ENCODE measurements at places on chromosomes 4 and X.

DNA sequence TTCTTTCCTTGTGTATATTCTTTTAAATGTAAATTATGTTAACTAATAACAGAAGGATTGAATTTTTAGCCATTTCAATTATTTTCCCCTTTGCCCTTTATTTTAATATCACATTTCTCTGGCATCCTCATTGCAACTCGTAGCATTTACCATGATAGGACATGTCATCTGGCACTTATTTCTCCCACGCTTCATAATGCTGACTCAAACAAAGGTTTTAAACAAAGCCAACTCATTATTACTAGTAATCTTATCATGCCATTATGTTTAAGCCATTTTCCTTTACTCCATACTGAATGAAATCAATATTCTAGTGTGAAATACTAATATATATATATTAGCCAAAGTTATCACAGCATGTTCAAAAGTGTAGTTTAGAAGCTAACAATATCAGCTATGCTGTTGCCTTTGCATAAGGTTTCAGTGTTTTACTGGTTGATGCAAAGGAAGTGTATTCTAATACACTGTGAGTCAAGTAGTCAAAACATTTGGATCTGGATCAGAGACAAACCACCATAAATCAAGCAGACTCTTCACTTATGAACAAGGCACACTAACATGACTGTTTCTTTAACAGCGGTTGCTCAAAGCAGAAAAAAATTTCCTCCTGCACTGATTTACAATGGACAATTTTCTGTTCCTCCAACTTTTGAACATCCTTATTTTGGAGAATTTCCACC is 281.6 kb downstream of the SLC7A11 start:
- DNase-seq = peak; percentile 87

- DNase-seq = no peak
These were observed 115.9 kb downstream of the NSUN7 start for GRCh38 chr4:40865696-40866095.

DNA sequence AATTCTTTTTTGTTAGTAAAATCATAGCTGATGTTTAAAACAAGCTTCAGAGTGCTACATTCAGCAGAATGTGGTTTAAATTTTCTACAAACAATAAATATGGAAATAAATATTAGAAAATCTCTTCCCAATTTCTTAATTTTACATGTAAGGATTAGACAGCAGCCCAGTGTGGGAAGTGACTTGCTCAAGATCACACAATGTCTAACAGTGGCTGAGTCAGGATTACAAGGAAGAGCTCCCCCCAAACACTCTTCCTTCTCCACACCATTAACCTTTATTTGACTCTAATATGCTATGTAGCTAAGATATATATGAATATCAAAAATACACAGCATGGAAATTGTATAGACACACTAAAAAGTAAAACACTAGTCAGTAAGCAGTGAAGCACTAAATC is 59.5 kb downstream of the SLC10A7 start:
- no peak for DNase-seq

- no peak for DNase-seq
These were observed 66.9 kb downstream of the ARHGEF9 start for GRCh38 chrX:63718010-63718694.

GRCh38 chr4:8679032-8679431 is 86.5 kb downstream of the CPZ start:
- no peak for DNase-seq

DNA sequence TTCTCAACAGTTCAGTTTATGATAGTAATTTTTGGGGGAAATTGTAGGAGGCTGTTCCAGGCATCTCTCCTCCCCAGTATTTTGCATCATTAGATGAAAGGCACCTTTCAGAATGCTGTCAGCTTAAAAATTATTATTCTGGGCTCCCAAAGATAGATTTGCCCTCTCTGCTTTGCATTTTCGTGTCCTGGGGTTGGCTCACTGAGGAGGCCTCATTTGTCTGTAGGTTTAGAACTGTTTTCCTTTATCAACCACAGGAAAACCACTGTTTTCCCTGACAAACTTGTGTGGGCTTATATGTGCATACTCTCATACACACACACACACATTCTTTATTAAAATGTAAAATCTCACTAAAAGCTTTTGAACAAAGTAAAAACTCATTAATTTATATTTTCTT is 197.2 kb upstream of the VCX3A start:
- DNase-seq = no peak

GRCh38 chrX:69186651-69187050 is 21.4 kb upstream of the PJA1 start:
- no peak for DNase-seq

- DNase-seq = no peak
These were observed 197.2 kb upstream of the AR start for GRCh38 chrX:67346667-67347066.

GRCh38 chr4:149161247-149161646 is 654.4 kb downstream of the IQCM start:
- peak; percentile 66 for DNase-seq

DNA sequence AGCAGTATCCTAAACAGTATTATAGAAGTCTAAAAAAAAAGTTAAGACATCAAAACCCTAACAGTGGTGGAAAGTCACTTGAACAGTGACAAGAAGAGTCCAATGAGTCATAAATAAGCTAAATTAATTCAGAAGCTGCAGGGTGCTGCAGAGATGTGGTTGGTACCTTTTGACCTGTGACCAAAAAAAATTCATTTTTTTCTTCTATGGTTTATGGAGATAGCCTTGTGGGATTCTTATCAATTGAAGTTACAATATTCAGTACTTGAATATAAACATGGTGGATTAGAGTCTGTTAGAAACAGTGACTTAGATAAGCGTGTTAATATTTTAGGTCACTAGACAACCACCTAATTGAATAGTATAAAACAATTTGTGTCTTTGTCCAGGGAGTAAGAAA is 35.4 kb downstream of the CCSER1 start:
- DNase-seq = no peak

DNA sequence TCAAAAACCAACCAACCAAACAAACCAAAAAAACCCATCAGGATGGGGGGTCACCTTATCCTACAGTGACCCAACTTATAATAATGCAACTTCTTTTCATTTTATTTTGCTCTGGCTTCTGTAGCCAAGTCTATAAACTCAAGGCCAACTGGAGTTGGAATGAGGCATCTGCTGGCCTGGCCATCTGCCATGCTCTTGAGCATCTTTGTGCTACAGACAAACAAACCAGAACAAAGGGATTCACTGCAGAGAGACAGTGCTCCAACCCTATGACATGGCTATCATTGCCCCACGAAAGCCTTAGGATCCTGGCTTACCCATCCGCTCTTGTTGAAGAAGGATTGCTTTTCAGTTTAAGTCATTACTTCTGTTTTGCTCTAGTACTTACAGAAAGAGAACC is 49.2 kb upstream of the SCRG1 start:
- peak; percentile 44 for DNase-seq

DNA sequence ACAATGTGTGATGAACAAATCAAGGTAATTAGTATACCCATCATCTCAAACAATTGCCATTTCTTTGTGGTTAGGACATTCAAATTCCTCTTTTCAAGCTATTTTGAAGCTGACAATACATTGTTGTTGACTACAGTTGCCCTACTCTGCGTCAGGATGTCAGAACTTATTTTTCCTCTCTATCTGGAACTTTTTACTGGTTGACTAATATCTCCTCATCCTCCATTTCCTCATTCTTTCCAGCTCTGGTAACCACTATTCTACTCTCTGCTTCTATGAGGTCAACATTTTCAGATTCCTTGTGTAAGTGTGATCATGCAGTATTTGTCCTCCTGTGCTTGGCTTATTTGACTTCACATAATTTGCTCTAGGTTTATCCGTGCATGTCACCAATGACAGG is 240.5 kb upstream of the HS3ST1 start:
- DNase-seq = no peak

GRCh38 chr4:113997206-113997605 is 17.8 kb upstream of the ARSJ start:
- no peak for DNase-seq

DNA sequence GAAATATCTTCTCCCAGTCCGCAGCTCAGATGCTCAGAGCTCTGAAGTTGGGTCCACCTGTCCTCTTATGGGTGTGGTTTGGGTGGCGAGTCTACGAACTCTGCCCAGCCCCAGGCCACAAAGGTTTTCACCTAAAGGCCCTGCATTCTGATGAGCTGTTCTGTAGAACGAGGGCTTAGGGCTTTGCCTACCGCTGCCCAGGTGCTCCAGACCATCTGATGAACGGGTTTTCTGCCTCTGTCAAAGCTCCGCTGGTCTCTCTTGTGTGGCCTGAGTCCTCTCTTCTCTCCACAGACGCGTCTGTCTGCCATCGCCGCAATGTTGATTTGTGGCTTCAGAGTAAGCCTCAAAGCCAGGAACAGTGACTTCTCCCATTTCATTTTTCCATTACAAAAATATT is 28.4 kb upstream of the CPLX1 start:
- no peak for DNase-seq

- DNase-seq = no peak
These were observed 36.3 kb downstream of the RTL5 start for GRCh38 chrX:72095370-72095769.

DNA sequence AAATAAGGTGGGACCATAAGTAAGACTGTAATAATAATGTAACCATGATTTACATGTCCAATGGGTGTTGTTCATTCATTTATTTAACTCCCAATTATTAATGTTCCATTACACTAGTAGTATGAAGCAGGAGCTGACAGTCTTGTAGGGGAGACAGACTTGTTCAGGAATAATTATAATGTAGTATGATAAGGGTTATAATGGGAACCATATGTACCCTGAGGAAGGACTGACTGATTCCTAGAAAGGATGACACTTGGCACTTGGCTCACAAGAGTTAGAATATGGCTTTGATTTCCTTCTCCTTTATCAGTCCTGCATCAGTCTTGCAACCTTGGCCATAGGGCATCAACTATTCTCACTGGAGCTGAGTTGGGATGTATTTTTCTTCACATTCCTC is 24.2 kb downstream of the PCDH7 start:
- no peak for DNase-seq

GRCh38 chr4:177051473-177052060 is 258.1 kb upstream of the NEIL3 start:
- no peak for DNase-seq

- peak; percentile 15 for DNase-seq
These were observed 91.4 kb downstream of the RTL9 start for GRCh38 chrX:110450050-110450449.

DNA sequence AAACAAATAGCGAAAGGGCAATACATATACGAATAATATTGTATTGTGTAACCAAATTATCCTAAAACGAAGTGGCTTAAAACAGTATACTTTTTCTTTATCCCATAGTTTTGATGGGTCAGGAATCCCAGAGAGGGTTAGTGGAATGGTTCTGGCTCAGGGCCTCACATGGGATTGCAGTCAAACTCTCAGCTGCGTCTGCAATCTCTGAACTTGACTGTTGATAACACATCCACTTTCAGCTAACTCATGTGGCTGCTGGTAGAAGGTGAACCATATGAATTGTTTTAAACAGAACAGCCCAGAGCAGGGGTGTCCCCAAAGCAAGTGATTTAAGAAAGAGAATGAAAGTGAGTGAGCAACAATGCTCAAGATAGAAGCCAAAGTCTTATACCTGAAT is 127.8 kb downstream of the VEGFC start:
- DNase-seq = no peak

- DNase-seq = no peak
These were observed 16.0 kb downstream of the XG start for GRCh38 chrX:2767631-2768455.

DNA sequence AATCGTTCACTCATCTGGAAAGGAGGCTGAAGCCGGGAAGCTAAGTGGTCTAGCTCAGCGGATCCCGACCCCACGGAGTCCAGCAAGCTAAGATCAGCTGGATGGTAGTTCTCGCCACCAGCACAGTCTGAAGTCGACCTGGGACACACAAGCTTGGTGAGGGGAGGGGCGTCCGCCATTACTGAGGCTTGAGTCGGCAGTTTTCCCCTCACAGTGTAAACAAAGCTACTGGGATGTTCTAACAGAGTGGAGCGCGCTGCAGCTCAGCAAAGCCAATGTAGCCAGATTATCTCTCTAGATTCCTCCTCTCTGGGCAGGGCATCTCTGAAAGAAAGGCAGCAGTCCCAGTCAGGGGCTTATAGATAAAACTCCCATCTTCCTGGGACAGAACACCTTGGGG is 555.4 kb downstream of the BCOR start:
- no peak for DNase-seq

- no peak for DNase-seq
These were observed 142.8 kb downstream of the SLIT2 start for GRCh38 chr4:20394512-20394911.

DNA sequence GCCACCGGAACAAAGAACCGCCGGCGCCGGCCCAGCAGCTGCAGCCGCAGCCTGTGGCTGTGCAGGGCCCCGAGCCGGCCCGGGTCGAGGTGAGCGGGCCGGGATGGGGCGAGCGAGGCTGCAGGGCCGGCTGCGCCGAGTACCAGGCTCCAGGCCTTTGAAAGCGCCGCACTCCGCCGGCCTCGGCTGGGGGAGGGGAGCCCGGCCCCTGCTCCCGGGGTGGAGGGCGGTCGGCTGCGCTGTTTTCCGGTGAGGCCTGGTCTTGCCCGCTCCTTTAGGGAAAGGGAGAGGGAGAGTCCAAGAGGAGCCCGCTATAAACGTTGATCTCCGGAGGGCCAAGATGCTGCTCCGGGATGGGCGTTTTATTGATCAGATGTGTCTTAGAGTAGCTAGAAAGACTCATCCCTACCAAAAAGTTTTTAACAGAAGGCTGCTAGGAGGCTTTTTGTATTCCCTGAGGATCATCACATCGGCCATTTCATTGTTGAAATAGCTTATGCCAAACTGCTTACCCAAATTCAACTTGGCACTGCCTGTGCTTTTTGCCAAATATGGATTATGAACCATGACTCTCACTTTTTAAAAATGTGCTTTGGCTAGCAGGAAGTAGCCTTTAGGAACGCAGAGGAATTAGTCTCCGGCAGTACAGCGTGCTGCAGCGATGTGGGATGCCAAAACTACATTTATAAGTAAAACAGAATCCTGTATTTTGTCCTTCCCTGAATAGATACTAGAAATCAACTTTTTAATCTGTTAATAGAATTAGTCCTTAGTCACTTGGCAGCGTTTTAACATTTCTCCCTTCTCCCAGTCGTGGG is 760 bp downstream of the TMEM165 start:
- no peak for DNase-seq

GRCh38 chr4:89640620-89641366 is 196.2 kb downstream of the SNCA start:
- peak; percentile 18 for DNase-seq

DNA sequence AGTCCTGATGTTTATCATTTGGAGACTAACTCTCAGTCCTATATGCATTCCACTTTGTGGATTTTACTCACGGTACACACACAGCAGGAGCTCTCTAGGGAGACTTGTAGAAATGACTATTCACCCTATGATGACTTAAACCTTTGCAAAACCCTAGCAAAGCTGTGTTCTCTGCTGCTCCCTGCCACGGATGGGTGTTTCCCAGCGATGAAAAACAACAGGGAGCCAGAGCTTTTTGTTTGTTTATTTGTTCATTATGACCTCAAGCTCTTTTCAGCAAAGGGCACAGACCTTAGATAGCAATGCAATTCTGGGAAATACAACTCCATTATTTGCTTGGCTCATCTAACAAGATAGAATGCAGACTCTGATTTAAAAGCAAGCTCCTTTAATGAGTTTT is 156.6 kb downstream of the GRIA3 start:
- DNase-seq = no peak

Data from fibroblast of skin of left biceps (primary cell).